ENCODE measurements at places on chromosomes 6 and 20.

GRCh38 chr20:56835829-56836550 lies 206.9 kb downstream of the TFAP2C start:
- DNase-seq = no peak

- DNase-seq = no peak
Measured at GRCh38 chr20:51185277-51185676, 162.4 kb upstream of the KCNG1 start.

GRCh38 chr6:14474816-14475215 lies 357.2 kb downstream of the CD83 start:
- DNase-seq = no peak

DNA sequence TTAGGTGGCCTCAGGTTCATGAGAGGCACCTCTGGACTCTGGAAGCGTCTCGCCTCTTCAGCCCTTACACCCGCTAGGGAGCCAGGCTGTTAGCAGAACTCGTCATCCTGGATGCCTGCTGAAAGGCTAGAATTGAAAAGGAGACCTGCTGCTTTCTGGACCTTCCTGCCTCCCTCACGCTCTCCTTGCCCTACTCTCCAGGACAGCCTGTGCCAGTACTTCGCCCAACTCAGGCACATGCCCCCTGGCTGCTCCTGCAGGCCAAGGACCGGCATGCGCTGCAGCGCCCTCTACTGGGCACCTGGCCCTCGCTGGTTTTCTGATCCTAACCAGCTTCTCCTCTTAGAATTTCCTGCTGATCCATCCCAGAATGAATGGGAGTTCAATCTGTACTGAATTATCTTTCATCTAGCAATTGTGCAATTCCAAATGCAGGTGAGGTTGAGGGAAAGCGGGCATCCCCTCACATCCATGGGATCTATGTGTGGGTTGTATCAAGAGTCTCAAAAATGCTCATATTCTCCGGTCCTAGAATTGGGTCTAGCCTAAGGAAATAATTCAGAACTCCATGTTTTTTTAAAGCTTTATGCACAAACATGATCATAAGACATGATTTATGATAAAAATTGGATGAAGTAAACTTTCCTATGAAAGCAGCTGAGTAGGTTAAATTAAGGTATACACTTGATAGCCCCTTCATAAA lies 78.0 kb downstream of the PTPN1 start:
- DNase-seq = peak; percentile 86

DNA sequence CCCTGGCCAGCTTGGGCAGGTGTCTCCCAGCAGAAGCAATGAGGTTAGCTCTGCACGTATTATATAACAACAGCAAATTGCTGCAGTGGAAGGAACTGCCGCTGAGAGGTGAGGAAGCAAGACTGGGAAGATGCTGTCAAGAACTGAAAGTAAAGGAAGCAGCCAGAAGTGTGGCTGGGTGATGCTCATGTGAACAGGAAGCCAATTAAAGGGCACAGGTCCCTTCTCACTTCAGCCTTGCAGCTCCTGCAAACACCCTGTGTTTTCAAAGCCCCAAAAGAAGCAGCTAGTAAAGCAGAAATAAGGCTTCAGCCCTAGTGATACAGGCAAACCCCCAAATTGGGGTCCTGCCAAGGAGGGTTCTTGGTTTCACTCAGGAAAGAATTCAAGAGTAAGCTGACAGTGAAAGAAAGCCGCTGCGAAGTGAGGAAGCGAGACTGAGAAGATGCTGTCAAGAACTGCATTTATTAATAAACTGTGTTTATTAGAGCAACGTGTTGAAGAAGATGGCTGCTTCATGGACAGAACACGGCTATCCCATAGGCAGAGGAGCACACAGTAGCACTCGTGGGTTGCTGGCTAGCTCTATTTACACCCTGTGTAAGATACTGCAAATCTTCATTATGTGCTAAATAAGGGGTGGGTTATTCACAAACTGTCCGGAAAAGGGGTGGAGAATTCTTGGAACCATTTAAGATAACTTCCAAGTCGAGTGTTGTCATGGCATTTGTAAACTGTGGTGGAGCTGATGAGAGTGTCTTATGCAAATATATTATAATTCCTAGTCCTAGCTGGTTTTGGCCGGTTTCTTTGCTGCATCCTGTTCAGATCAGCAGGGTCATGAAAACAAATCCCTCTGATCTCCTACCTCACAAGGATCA lies 152.2 kb downstream of the LINC00237 start:
- DNase-seq = no peak

DNA sequence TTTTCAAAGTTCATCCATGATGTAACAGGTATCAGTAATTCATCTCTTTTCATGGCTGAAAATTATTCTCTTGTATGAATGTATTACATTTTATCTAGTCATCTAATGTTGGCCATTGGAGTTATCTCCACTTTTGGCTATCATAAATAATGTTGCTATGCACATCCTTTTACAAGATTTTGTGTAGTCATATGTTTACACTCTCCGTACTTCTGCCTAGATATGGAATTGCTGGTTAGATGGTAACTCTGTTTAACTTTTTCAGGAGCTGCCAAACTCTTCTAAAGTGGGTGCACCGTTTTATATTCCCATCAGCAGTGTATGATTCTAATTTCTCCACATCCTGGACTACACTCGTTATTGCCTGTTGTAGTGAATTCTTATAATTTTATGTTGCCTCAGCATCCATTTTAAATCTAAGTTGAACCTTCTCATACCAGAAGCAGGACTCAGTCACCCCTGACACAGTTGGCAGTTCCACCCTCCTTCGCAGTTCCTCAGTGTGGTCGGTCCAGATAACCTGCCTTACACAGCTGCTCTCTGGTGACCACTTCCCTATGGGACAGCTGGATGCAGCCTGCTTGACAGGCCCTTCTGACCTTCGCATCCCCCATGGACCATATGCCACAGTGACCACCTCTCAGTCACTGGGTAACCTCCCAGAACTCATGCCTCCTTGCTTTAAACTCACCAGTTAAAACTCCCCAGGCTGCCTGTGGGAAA lies 33.9 kb downstream of the KIZ start:
- DNase-seq = peak; percentile 25

GRCh38 chr6:100891079-100891478 lies 9.9 kb upstream of the ASCC3 start:
- no peak for DNase-seq
